ENCODE measurements at places on chromosomes 4 and X. TPM values are rescaled to one million over a fixed set of nuclear protein-coding genes. Genes with fewer than 3 reads are reported as not detected.

Gene CTAG1B
- not detected for total RNA-seq

Gene NDST4
- not detected for total RNA-seq

Gene PRICKLE3
- total RNA-seq, result 22.7 TPM

DNA sequence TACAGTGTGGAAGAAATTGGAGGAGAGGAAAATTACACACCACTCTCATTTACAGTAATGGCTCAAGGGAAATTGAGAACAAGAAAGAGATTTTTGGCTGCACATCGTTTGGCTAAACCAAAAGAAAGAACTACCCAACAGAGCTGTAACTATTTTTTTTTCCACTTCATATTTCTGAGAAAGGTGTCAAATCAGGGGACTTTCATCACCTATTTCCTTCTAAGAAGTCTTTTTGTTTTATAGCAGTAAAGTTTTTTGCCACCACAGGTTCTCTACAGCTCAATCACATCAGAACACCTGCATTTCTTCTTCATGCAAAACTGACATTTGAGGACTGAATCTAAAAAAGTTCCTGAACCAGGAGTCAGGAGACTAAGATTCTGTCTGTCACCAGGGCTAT lies 57.5 kb upstream of the TNIP3 start:
- DNase-seq, result no peak

DNA sequence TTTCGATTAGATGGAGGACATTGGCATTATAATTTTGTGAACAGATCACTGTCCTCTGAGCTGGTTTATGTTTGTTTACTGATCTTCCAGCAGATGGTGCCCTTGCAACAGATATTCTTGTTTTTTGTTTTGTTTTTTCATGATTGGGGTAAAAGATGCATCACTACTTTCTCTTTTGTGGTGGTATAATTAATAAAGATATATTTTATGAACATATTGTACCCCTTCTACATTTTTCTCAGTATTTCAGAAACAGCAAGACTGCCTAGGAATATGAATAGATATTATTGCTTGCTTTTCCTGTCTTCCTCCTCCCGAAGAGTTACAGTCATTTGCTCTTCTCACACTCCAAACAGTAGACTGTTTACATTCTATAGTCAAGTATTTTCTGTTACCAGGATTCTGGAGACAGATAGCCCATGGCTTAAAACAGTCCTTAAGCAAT lies 905.2 kb downstream of the TRAM1L1 start:
- DNase-seq, result no peak

All from activated CD4-positive, alpha-beta T cell treated with anti-CD3 and anti-CD28 coated beads, Interleukin-2, amount 10 ng/mL, durations not matched to agents 24 days and 14 days (primary cell).